ENCODE measurements at places on chromosomes 6 and 20.

GRCh38 chr20:38498909-38499308 lies 26.3 kb downstream of the RALGAPB start:
- DNase-seq, result no peak

- DNase-seq, result no peak
These were observed 1.4 kb downstream of the RAET1E start for GRCh38 chr6:149896491-149896890.

GRCh38 chr6:53294095-53294494 lies 54.7 kb downstream of the ELOVL5 start:
- no peak for DNase-seq

DNA sequence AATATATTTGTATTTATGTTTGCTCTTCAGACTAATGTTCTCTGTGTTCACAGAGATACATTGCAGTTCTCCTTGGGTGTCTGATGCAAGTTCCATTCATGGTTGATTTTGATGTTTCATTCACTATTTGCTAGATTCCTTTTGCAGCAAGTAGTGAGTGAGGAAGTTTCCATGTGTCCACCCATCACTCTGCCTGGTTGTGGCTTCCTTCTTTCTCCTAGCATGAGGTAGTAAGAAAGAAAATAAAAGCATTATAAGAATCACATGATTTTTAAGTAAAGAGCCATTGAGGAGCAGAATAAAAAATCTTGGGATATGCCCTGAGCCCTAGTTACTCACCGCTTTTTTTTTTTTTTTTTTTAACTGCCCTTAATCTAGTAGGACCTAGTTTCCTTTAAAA lies 8.7 kb downstream of the SASH1 start:
- no peak for DNase-seq

GRCh38 chr6:158476389-158476788 lies 83.5 kb upstream of the TMEM181 start:
- no peak for DNase-seq

GRCh38 chr20:23540624-23541023 lies 27.7 kb downstream of the CST9L start:
- DNase-seq, result no peak

- DNase-seq, result no peak
These were observed 112.1 kb upstream of the BCLAF1 start for GRCh38 chr6:136401749-136402148.

- DNase-seq, result no peak
These were observed 49.2 kb downstream of the RPP21 start for GRCh38 chr6:30394139-30394538.

DNA sequence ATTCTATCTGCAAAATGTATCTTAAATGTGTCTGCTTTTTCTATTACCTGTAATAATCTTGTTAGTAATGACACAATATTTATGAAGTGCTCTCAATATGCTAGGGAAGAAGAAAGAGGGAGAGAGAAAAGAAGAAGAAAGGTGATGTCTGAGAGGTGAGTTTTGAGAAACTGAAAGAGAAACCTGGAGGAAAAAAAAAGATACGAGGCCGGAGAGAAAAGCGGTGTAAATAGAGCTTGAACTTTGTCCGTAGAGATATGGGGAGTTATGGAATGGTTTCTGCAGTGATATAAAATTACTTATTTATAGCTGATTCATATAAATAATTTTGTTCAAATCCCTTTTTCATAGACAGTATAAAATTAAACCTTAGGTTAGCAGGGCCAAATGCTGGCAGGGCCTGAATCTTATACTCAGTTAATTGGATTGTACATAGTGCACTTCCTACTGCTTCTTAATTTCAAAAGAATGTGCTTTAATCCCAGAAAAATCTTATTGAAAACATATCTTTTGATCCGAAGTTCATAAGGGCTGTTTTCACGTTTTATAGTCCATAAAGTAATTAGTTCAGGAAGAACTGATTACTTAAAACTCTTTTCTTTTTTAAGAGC lies 43.0 kb downstream of the MYB start:
- DNase-seq, result no peak

GRCh38 chr6:25089442-25089841 lies 153.7 kb upstream of the RIPOR2 start:
- DNase-seq, result no peak

DNA sequence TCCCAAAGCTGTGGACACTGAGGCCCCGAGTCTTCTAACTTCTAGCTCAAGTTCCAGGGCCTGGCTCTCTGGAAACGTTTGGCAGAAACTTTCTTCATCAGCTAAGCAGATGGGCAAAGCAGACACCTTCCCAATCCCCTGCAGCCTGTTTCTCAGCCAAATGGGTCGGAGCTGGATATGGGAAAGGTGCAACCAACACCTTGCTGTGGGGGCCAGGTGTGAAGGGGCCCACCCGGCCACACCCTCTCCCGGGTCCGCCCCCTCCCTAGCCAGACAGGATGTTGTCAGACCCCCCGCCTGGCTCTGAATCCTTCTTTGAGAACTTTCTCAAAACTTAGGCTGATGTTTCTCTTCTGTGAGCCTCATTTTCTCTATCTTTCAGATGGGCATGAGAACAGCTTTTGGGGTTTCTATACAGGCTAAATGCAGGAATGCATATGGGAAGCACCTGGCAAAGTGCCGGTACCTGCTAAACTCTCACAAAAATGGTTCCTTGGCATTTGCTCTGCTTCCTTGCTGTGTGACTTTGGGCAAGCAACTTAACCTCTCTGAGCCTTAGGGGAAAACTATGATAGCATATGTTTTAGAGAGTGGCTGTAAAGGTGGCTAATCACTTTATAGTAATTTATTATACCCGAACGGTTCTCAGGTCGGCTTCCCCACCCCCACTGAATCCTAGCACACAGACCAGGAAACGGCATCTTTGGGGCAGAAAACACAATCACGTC lies 1.8 kb downstream of the SNAI1 start:
- DNase-seq, result no peak

- DNase-seq, result no peak
These were observed 38.9 kb downstream of the SIRPA start for GRCh38 chr20:1934156-1934555.

GRCh38 chr6:74717591-74717990 lies 488.3 kb downstream of the COL12A1 start:
- no peak for DNase-seq

DNA sequence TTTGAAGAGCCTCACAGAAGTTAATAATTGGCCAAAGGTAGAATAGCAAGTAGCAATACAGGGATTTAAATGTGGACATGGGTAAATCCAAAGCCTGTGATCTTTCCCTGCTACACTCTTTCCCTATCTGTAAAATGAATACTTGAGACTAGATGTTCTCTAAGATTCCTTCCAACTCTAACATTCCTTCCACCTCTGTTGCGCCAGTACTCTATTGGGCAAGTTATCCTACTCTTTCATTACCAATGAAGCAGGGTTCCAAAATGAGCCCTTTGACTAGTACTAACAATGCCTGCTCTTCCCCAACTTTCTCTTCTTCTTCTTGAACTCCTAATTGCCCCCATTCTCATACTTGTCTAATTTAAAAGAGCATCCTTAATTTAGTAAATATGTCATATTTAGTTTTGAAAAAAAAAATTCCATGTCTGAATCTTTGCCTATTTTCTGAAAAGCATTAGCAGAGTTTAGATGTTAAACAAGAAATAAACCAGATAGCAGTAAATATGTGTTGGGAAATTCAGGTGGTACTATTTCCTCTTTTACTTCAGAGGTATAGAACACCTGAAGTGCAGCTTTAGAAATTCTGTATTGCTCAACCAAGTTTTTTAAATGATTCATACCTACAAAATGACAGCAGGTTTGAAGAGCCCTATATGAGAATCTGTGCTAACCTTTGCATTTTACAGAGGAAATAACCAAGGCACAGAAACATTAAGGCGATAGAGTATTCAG lies 35.1 kb upstream of the RSPO3 start:
- no peak for DNase-seq

GRCh38 chr6:167933290-167933689 lies 64.2 kb upstream of the KIF25 start:
- DNase-seq, result no peak

GRCh38 chr6:36933102-36933501 lies 21.4 kb upstream of the PI16 start:
- DNase-seq, result no peak

GRCh38 chr6:116397914-116398313 lies 27.2 kb downstream of the DSE start:
- DNase-seq, result no peak
